Adrenal gland (tissue), 19 donors: ENCODE measurements at places on chromosomes 16 and 17.
A peak's percentile ranks its signal among the peaks of the same experiment; 100 is the strongest.

DNA sequence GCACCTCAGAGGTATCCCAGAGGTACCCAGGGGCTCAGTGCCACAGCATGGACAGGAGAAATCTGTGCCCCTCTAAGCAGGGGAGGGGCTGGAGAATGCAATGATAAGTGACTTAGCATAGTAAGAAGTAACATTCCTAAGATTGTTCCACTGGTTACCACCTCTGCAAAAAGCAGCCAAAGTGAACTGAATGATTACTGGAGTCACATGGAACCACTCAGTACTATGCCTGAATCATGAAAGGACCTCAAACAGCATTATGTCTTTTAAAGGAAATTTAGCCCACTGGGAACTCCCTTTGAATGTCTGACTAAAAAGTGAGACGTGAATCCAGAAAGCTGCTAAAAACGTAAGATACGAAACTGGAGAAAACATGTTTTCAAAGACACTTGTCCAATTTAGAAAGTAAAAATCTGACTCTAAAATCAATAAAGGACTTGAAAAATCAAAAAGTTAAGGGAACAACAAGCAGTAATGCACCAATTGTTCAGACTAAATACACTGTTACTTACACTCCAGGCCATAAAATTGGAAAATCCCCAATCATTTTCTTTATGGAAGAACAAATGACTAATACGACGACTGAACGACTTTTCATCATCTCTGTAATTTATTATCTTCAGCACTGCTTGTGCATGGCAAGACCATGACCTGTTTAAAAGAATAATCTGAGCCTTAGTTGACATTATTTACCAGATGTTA, 38.6 kb downstream of the LITAFD start:
- H3K27me3 ChIP-seq: no peaks in the 10 kb centered on the region
- no peak for DNase-seq
- H3K4me1 ChIP-seq: peaks cover 4% of the 10 kb centered on the region
- peak overlapping the region; percentile 35 for H3K27ac ChIP-seq
- H3K36me3 ChIP-seq: no peaks in the 10 kb centered on the region
- no peak overlapping the region for H3K4me3 ChIP-seq

DNA sequence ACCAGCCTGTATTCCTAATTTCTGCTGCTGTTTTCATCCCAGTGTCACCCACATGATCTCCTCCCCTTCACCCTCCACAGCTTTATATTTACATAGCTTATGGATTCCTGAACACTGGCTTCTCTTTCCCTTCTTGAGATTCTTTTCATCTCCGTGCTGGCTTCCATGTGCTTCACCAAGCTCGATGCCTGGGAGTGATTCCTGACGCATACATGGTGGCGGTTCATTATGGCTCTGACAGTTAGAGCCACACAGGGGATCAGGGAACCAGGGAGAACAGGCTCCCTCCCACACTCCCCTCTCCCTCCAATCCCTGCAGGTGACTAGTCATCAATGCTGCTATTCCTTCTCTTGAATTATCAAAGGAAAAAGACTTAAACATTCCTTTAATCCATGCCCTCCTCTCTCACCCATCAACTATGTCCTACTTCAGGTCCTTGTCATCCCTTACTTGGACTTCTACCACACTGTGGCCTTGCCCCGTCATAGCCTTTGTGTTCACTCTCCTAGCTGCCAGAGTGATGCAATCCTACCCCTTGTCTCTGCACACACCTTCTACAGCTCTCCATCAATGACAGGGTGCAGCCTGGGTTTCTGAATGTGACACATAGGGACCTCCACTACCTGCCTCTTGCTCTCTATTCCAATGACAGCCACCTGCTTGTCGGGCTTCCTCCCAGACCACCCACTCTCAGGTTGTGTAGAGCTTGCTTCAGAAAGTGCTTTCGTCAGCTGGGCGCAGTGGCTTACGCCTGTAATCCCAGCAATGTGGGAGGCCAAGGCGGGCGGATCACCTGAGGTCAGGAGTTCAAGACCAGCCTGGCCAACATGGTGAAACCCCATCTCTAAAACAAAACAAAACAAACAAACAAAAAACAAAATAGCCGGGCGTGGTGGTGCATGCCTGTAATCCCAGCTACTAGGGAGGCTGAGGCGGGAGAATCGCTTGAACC, 43.6 kb downstream of the MYH13 start:
- H3K4me3 ChIP-seq: no peak overlapping the region
- no peaks in the 10 kb centered on the region for H3K4me1 ChIP-seq
- H3K27me3 ChIP-seq: no peaks in the 10 kb centered on the region
- no peak for DNase-seq
- no peak overlapping the region for H3K27ac ChIP-seq
- H3K36me3 ChIP-seq: no peaks in the 10 kb centered on the region

DNA sequence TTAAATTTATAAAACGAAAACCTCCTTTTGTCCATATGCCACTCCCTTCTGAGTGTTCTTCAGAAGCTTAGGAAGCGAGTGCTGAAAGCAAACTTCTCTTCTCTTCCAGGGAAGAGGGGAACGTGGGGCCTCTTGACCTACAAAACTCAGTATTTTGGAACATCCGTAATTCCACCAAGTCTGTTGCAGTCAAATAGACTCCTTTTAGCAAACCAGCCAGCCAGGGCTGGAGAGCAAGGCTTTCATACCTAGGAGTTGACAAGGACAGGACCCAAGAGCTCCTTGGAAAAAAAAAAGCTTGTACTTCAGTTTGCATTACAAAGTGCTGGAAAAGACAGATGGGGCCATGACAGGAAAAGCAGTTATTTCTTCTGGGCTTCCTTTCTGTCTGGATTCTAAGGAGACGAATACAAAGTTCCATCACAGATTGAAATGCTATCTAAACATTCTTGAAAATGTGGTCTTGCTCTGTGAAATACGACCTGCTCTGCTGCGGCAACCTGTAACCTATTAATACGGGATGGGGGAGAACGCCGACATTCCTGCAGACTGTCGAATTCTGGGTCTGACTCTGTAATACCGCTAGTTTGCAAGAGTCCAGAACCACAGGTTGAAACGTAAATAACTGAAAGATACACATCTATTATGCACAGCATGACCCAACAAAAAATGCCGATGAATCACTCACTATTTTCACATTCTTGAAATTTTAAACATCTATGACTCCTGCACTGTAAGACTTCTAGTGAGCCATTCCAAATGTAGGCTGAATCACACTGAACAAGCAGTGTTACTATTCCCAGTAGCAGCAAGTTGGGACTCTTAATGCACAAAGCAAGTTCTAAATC, 20.6 kb downstream of the VPS53 start:
- H3K27me3 ChIP-seq: no peaks in the 10 kb centered on the region
- no peak overlapping the region for H3K4me3 ChIP-seq
- H3K4me1 ChIP-seq: peaks cover 4% of the 10 kb centered on the region

DNA sequence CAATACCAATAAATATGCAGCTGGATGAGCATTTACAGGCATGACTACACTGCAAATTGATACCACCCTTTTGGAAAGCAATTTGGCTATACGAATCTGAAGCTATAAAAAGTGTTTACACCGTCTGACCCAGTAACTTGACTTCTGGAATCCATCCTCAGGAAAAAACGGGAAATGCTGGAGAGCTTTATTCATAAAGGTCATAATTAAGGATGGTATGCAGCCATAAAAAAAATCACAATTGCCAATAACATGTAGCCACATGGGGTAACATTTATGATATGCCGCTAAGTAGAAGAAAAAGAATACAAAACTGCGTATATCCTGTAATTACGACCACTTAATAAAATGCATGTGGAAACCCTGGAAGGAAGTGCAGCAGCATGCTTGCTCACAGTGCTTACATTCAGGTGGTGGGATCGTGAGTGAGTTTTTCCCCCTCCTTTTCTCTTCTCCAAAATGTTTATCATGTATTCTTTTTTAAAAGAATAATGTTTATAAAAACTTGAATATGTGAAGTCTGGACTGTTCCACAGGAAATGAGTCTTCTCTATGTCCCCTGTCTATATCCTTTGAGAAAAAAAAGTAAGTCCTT, 34.2 kb downstream of the COPRS start:
- H3K4me1 ChIP-seq: no peaks in the 10 kb centered on the region
- no peak overlapping the region for H3K4me3 ChIP-seq
- H3K36me3 ChIP-seq: no peaks in the 10 kb centered on the region
- H3K27ac ChIP-seq: no peak overlapping the region
- DNase-seq: no peak
- H3K27me3 ChIP-seq: no peaks in the 10 kb centered on the region

DNA sequence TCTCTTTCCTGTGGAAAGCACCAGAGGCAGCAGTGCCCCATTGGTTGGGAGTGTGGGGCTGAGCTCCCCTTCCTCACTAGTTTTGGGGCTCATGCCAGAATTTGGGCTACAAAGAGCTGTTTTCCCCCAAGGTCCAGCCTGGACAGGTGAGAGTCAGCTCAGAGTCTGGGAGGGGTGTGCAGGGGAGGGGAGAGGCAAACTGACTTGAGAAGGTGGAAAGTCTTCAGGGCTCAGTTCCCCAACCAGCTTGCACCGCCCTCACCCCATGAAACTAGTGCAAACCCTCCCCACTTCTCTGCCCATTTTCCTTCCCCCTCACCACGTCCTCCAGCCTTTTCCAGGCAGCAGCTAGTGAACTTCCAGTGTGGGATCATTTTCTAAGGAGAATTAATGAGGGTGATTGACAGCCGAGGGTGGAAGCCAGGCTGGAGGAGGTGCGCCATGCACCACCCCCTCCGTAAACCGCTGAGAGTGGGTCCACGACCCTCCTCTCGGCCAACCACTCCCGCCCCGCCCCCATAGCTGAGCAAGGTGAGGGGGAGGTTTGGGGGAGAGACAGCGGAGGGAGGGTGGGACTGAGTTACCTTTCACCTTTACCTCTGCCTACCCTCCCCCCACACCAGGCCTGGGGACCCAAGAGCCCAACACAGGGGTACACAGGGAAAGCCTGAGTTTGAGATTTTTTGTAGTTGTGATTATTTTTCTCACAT, 6.2 kb upstream of the DLX4 start:
- H3K36me3 ChIP-seq: no peaks in the 10 kb centered on the region
- peaks cover 60% of the 10 kb centered on the region for H3K27me3 ChIP-seq
- H3K27ac ChIP-seq: no peak overlapping the region
- H3K4me3 ChIP-seq: no peak overlapping the region

GRCh38 chr17:49277638-49278037, 47.1 kb upstream of the PHOSPHO1 start:
- no peaks in the 10 kb centered on the region for H3K4me1 ChIP-seq
- DNase-seq: no peak
- no peak overlapping the region for H3K4me3 ChIP-seq
- H3K27ac ChIP-seq: no peak overlapping the region
- no peaks in the 10 kb centered on the region for H3K36me3 ChIP-seq

DNA sequence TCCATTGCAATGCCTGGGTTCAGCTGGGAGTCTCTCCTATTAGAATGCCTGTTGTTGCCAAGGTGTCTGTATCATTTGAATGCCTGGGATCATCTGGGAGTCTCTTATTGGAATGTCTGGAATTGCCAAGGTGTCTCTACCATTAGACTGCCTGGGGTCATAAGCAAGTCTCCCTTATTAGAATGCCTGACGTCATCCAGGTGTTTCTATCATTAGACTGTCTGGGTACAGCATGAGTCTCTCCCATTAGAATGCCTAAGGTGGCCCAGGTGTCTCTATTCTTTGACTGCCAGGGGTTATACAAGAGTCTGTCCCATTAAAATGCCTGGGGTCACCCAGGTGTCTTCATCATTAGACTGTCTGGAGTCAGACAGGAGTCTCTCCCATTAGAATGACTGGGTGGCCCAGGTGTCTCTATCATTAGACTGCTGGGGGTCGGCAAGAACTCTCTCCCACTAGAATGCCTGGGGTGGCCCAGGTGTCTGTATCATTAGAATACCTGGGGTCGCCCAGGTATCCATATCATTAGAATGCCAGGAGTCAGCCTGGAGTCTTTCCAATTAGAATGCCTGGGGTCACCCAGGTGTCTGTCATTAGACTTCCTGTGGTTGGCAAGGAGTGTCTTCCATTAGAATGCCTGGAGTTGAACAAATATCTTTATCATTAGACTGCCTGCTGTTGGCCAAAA, 2274.0 kb downstream of the TP53TG3F start:
- H3K27ac ChIP-seq: no peak overlapping the region
- no peak for DNase-seq
- H3K27me3 ChIP-seq: no peaks in the 10 kb centered on the region

- H3K4me1 ChIP-seq: peaks cover 20% of the 10 kb centered on the region
- H3K27ac ChIP-seq: no peak overlapping the region
- DNase-seq: no peak
These were observed 631 bp downstream of the EVI2A start for GRCh38 chr17:31320791-31321190.

DNA sequence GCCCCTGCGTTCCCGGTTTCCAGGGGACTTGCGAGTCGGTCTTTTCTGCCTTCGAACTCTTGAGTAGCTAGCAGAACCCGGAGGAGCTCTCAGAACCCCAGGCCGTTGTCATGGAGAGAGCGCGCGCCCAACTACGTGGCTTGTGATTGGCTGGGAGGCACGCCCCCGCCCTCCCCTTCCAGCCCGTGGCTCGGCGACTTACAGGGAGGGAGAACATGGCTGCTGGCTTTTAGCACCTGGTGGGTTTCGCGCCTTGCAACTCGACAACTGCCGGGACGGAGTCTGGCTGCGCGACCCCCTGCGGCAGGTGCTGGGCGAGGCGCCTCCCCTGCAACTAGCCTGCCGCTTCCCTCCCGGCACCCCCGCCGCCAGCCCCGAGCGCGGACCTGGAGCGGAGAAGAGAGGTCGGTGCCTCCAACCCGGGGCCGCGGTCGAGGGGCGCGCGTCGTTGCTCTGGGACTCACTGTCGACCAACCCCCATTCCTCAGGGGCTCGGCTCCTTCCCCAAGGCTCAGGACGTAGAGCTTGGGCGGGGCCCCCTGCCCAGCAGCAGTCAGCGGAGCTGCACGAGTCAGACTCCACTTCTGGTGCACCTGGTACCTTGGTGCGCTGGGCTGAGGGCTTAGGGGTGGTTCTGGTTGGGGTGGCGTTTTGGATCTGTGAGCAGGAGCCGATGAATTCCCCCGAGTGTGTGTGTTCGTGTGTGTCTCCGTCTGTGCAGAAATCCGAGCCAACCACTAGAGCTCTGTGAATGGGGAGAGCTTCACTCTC, 9.0 kb upstream of the ZFP90 start:
- DNase-seq: peak; percentile 88
- H3K27ac ChIP-seq: no peak overlapping the region
- H3K4me1 ChIP-seq: peaks cover 4% of the 10 kb centered on the region
- H3K36me3 ChIP-seq: no peaks in the 10 kb centered on the region
- H3K4me3 ChIP-seq: peak overlapping the region; percentile 60
- H3K27me3 ChIP-seq: no peaks in the 10 kb centered on the region

DNA sequence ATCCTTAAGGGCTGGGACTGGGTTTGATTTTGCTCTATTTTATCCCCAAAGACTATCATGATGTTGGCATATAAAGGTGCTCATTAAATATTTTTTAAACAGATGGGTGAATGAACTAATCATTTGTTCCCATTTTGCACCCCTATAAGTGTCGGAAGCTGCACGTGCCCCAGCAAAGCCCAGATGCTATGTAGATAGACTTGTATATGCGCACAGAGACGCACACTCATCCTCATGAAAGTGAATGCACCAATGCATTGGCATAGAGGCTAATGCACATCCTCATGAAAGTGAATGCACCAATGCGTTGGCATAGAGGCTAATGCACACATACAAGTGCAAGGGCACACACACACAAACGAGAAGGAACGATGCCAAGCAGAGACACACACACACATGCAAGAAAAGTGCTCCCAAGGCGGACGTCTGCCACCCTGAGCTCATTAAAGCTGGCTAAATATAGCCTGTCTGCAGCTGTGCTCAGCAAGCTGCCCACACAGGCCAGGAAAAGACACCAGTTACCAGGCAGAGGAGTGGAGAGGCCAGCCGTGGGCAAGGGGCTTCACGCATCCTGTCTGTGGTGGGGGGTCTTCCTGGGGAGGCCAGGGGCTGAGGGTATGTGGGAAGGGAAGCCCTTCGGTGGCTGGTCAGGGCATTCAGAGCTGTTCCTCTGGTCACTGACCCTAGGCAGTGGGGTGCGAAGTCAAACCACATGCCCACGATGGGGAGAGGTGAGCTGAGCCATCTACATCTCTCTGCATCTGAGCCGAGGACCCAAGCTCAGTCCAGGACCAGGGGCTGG, 52.6 kb downstream of the PIMREG start:
- DNase-seq: no peak
- H3K4me1 ChIP-seq: no peaks in the 10 kb centered on the region
- H3K4me3 ChIP-seq: no peak overlapping the region
- no peaks in the 10 kb centered on the region for H3K27me3 ChIP-seq
